Fibroblast of skin of back (primary cell): ENCODE measurements at places on chromosomes 6 and 20.

DNA sequence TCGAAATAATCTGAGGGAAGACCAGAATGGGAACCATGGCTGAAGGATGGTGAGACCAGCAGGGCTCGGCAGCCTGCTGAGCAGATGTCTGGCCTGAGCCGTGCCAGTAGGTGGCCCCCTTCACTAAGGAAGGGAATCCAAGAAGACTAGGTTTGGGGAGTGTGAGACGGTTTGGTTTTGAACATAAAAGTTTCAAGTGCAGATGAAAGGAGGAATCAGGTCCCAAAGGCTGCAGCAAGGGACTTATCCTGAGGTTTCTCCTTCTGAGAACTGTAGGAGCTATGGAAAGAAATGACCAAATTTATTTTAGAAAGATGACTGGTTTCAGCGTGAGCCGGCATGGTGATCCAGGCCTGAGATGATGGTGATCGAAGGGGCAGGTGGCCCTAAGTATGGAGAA lies 4.6 kb upstream of the OSER1 start:
- peak; percentile 62 for DNase-seq

- peak; percentile 3 for DNase-seq
Measured at GRCh38 chr20:57548177-57549058, 12.5 kb upstream of the PCK1 start.

- peak; percentile 13 for DNase-seq
Measured at GRCh38 chr6:79040083-79040482, 38.0 kb downstream of the PHIP start.

- DNase-seq: no peak
Measured at GRCh38 chr20:48406912-48407340, 420.9 kb downstream of the PREX1 start.

DNA sequence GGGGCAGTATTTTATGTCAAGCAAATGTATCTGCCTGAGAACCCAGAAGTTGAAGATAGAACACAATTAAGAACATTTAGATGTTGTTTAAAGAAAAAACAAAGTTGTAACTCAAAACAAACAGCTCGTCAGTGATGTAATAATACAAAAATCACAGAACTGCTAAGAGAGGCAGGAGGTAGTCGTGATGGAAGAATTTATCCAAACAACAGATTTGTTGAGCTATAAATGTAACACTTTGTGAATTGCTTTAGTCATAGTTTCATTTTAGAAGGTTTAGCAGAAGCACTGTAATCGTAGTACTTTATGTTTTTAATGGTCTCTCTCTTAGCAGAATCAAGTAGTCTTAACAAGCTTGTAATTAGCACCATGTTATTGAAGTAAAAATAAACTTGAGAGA lies 73.6 kb downstream of the SCAF8 start:
- DNase-seq: peak; percentile 21

DNA sequence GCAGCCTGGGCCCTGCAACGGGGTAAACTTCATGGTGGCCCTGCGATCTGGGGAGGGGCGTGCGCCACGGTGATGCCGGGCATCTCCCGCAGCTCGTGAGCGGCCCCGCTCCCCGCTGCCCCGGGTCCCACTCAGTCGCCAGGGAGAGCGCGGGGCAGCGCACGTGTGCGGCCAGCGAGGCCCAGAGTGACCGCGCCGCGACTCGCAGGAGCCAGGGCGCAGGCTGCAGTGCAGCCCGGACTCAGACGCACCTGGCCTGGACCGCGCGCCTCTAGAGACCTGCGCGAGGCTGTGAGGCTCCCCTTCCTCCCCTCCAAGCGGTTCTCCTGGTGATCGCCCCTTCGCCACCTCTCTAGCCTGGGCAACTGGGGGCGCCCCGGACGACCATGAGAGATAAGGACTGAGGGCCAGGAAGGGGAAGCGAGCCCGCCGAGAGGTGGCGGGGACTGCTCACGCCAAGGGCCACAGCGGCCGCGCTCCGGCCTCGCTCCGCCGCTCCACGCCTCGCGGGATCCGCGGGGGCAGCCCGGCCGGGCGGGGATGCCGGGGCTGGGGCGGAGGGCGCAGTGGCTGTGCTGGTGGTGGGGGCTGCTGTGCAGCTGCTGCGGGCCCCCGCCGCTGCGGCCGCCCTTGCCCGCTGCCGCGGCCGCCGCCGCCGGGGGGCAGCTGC lies 652 bp downstream of the BMP6 start:
- DNase-seq: no peak
